Immature natural killer cell (primary cell): ENCODE measurements at places on chromosomes 6 and 20.

DNA sequence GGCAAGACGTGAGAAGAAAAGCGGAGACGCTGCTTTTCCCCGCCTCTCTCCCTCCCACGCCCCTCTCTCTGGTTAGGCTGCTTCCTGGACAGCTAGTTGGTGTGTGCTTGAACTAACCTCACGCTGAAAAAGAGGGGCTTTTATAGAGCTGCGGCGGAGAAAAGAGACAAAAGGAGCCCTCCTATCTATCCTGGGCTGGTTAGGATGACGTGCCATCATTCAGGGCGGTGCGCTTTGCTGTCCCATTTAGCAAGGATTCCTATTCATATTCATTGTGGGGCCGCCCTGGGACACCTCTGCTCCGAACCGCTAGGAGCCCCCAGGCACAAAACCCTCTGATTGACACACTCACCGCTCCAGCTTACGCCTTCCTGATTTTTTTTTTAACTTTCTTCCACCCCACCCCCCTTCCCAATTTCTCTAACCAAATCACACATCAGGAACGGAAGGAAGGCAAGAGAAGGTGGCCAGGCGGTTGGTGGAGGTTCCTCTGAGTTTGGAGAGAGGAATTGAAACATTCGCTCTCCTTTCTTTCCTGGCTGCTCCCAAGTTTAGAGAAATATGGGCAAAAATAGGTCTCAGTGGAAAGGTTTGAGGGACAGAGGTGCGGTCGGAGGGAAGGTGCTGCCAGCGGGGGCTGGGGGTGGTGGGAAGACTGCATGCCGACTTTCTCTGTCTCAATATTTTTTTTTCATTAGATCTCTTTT lies at the start of gene OLIG3:
OLIG3 (minus strand) TSS at position 114 of the 707 bp plus-strand sequence. CDS start 224 bp downstream, outside the sequence.
- DNase-seq: no peak
- peaks cover 72% of the 10 kb centered on the region for H3K27me3 ChIP-seq
- H3K36me3 ChIP-seq: peaks cover 6% of the 10 kb centered on the region

GRCh38 chr6:54860739-54861138 lies 14.2 kb downstream of the FAM83B start:
- no peaks in the 10 kb centered on the region for H3K36me3 ChIP-seq
- peaks cover 5% of the 10 kb centered on the region for H3K4me1 ChIP-seq
- no peak overlapping the region for H3K27ac ChIP-seq
- no peak overlapping the region for H3K4me3 ChIP-seq

DNA sequence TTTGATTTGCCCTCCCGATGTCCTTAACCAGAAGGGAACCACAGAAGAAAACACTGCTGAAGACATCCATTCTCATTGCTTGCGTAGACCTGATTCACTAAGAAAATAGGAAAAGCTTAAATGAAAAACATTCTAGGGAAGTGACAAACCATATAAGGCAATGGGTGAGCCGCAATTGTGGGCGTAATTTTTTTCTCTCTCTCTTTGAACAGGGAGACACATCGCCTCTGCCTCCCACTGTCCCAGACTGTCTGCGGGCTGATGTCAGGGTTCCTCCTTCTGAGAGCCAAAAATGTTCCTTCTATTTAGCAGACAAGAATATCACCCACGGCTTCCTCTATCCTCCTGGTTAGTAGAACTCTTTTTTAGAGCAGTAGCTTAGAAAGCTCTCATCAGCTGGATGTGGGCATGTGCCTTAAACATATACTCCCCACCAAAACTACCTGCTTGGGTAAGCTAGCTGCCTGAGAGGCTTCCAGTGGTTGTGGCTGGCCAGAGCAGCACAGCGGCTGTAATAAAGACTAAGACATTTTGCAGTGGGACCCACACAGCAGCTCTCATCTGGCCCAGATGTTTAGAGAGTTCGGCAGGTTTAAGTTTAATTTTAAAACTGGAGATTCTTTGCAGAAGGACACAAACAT lies 22.7 kb upstream of the CTAGE9 start:
- peaks cover 6% of the 10 kb centered on the region for H3K27me3 ChIP-seq
- no peak for DNase-seq
- no peak overlapping the region for H3K27ac ChIP-seq
- no peak overlapping the region for H3K4me3 ChIP-seq
- H3K4me1 ChIP-seq: no peaks in the 10 kb centered on the region

GRCh38 chr6:148431413-148431812 lies 88.8 kb downstream of the SASH1 start:
- no peaks in the 10 kb centered on the region for H3K27me3 ChIP-seq
- no peaks in the 10 kb centered on the region for H3K4me1 ChIP-seq
- H3K27ac ChIP-seq: no peak overlapping the region
- H3K36me3 ChIP-seq: no peaks in the 10 kb centered on the region

- DNase-seq: no peak
- H3K27ac ChIP-seq: no peak overlapping the region
- peaks cover 3% of the 10 kb centered on the region for H3K27me3 ChIP-seq
- no peaks in the 10 kb centered on the region for H3K36me3 ChIP-seq
These were observed 196.9 kb upstream of the SLC24A3 start for GRCh38 chr20:19015351-19016139.

DNA sequence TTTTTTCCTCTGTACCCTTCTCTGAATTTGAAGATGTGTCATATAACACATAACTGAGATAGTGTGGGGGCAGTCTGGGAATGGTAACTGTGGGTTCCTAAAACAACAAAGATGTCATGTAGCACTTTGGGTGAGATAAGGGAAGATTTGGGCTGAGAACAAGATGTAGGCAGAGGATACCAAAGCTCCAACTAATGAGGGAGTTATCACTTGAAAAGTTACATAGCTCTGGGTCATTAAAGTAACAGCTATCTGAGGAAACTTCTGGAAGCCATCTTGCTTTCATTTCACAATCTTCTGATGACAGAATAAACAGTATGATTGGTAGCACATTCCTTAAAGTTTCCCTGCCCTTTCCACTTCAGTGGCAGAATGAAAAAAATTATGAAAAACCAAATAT lies 255.4 kb downstream of the TBX18 start:
- no peaks in the 10 kb centered on the region for H3K27me3 ChIP-seq
- no peak overlapping the region for H3K4me3 ChIP-seq
- H3K27ac ChIP-seq: no peak overlapping the region
- no peaks in the 10 kb centered on the region for H3K36me3 ChIP-seq
- no peaks in the 10 kb centered on the region for H3K4me1 ChIP-seq
- no peak for DNase-seq

DNA sequence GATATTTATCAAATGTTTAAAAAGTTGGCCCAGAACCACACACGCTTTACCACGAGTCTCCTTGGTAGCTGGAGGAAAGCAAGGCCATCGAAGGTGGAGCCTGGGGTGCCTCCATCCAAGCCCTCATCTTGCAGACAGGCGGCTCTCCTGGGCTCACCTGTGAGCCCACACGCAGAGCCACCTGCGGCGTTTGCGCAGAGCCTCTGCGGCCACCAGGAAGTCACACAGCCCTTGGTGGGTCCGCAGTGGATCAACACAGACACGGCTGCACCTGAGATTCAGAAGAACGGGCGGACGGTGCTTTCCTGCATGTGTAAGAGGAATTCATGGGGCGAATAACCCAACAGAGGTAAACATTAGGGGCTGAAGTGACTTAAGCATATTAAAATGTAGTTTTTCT lies 24.5 kb upstream of the SMOC2 start:
- H3K4me1 ChIP-seq: no peaks in the 10 kb centered on the region
- no peaks in the 10 kb centered on the region for H3K36me3 ChIP-seq
- peak overlapping the region; percentile 57 for H3K27ac ChIP-seq
- peaks cover 4% of the 10 kb centered on the region for H3K27me3 ChIP-seq
- no peak for DNase-seq
- H3K4me3 ChIP-seq: no peak overlapping the region

GRCh38 chr6:115750946-115751345 lies 309.7 kb downstream of the FRK start:
- DNase-seq: no peak
- no peaks in the 10 kb centered on the region for H3K4me1 ChIP-seq
- no peak overlapping the region for H3K27ac ChIP-seq
- no peak overlapping the region for H3K4me3 ChIP-seq
- H3K27me3 ChIP-seq: no peaks in the 10 kb centered on the region

DNA sequence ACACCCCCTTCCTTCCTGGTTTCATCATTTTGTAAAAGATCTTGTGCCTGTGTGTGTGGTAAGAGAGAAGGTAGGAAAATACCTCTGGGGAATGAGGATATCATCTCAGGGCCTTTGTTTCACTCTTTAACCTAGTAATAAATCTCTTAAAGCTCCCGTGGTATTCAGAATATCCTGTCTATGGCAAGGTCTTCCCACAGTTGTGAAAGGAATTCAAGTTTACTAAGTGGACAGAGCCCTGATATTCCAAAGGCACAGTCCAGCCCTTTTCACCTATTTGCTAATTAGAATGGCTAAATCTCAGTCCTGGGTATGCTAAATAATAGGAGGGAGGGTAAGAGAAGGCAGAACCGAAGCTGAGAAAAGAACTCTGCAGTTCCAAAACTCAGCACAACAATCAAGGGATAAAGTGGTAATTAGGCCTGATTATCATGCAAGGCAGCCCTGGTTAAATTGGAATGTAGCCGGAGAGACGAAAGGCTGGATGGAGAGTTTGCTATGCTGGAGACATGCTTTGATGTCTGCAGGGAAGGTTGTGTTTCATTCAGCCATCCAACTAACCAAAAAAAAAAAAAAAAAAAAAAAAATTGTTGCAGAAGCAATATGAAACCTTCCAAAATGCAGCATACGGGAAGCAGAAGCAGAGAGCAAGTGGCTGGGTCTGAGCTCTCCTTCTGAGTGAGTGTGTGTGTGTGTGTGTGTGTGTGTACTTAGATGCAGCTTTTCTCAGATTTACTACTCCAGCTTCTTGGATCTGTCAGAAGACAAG lies 28.5 kb upstream of the PIM1 start:
- DNase-seq: no peak
- H3K27ac ChIP-seq: no peak overlapping the region
- H3K36me3 ChIP-seq: no peaks in the 10 kb centered on the region
- H3K27me3 ChIP-seq: no peaks in the 10 kb centered on the region
- H3K4me1 ChIP-seq: peaks cover 9% of the 10 kb centered on the region
